A549 treated with dexamethasone at 1 μM for 4 hours (cell line): ENCODE measurements at places on chromosomes 1 and 21. TPM values are rescaled to one million over a fixed set of nuclear protein-coding genes. Genes with fewer than 3 reads are reported as not detected.

The TCHH gene
- 0.25 to 0.33 TPM (median 0.26 TPM) in 5 replicates for total RNA-seq

The ADGRL4 gene
- not detected in 5 replicates for total RNA-seq

The PCSK9 gene
- 1.8 to 3.2 TPM (median 2.5 TPM) in 5 replicates for total RNA-seq

The CELSR2 gene
- 2.9 to 5.6 TPM (median 5.2 TPM) in 5 replicates for total RNA-seq

The TTC34 gene
- total RNA-seq: 0.02 to 0.05 TPM (median 0.04 TPM) in 5 replicates

The LRRN2 gene
- total RNA-seq: 9.6 to 13.7 TPM (median 11.8 TPM) in 5 replicates

The FMOD gene
- total RNA-seq: 0.02 to 0.04 TPM (median 0.03 TPM) in 3 of 5 replicates, not detected in the others

The TAF12 gene
- 12.5 to 13.5 TPM (median 13.0 TPM) in 5 replicates for total RNA-seq

The CHODL gene
- total RNA-seq: 0.03 TPM in 1 of 5 replicates, not detected in the others
